NCI-H526 (cell line): ENCODE measurements at places on chromosomes 3 and 15.
A peak's percentile ranks its signal among the peaks of the same experiment; 100 is the strongest.

DNA sequence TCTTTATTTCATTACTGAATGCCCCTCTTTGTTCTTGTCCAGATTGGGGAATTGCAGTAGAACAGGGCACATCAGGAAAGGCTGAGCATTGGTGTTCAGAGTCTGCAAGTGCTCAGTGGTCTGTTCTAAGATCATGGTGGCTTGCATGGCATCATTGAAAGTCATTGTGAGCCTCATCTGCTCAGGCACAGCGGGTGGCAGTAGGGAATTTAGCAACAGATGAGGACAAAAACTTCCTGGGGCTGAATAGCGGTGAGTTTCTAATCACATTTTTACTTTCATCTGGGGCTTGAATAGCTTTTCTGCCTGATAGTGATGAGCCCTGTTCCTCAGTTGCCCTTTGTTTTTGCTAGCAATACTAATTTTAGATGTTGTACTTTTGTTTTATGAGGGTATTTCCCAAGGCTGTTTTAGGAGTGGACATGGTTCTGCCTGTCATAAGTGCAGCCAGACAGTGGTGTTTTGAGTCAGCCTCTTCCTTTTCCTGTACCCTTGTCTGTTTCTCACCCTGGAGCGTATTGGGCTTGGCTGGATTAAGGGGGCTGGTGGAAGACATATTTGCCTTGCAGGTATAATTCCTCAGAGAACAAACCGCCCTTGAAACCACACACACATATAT, 127.2 kb upstream of the IL12A start:
- DNase-seq = no peak

DNA sequence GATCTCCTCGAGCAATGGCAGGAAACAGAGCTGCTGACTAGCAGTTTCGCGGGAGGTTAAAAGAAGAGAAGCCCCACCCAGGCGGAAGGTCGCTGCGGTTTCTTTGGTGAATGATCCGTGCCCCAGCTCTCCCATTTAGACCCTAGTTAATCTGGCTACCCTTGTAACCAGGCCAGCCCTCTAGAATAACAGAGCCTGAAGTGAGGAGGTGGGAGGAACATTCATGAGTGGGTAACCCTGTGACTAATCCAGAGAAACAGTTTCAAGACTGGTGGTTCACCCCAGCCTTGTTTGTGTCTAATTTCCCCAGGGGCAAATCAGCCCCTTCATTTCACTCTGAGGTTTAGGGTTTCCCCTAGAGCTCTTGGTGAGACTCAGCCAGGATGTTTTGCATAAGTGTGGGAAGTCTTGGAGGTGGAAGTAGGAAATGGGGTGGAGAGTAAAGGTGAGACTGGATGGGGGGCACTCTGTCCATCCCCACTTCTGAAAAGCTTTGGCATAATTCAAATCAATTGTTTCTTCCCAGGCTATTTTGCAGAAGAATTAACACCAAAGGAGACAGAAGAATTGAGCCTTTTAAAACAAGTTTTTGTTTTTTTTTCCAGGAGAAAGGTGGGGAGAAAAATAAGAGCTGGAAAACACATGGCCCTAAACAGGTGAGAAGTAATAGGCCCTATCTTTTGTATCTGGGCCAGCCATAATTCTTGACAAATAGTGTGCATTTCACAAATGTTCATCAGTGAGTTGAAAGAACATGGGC, 303.1 kb downstream of the RPLP1 start:
- DNase-seq = peak; percentile 16

DNA sequence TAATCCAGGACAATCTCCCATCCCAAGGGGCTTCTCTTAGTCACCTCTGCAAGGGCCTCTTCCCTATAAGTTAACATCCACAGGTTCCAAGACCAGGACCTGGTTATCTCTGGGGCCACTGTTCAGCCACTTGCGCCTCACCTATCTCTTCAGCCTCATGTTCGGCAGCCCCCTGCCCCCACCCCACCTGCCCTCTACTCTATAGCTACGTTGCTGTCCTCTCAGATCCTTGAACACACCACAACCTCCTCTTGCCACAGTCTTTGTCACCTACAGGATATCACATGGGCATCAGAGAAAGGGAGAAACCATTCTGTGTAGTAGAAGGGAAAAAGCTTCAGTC, 33.9 kb downstream of the SLC41A3 start:
- no peak for DNase-seq

GRCh38 chr15:101517504-101517903, 28.0 kb upstream of the PCSK6 start:
- DNase-seq = no peak

GRCh38 chr3:190387578-190388213, at the start of gene CLDN16:
TSS of gene CLDN16 (plus strand) at chr3:190388163. CDS start at chr3:190388330, 167 bp downstream.
- DNase-seq = peak; percentile 40

DNA sequence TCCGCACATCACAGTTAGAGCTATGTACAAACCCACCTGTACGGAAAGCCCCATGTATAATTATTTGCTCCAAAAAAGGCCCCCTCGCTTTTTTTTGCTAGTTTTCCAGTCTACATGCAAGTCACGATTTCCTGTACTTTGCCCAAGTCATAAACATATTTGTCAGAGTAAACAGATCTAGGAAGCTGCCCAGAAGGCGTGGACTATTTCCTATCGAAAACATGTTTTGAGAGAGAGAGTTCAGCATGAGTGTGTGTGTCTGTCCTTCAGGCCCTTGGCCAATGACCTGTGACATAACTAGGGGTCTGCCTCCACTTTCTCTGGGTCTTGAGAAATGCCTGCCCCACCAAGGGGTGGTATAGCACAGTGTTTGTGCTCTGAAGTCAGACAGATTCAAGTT, 72.7 kb upstream of the HACD2 start:
- no peak for DNase-seq

GRCh38 chr3:90145094-90145860, 1037.9 kb downstream of the EPHA3 start:
- no peak for DNase-seq

DNA sequence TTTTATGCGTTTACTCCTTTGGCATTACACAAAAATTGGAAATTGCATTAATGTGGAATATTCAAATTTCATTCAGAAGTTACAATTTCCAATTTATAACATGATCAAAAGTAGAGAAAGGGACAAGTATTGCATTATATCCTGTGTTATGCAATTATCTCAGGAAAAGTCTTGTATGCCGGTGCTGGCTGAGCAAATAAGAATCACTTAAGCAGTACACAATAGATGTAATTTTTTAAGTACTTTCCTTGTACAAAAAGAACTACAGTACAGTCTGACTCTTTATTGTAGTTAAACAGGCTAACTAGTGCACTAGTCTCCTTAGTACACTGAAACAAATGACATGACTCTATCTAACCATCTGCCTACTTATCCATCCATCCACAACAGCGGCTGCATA, 493.2 kb upstream of the KCNMB2 start:
- no peak for DNase-seq

- DNase-seq = no peak
These were observed 3.9 kb downstream of the GPD1L start for GRCh38 chr3:32110233-32110760.

- DNase-seq = peak; percentile 19
These were observed 28.3 kb downstream of the IDH3A start for GRCh38 chr15:78177447-78177873.

- no peak for DNase-seq
These were observed 32.2 kb downstream of the GRIP2 start for GRCh38 chr3:14507757-14508504.

DNA sequence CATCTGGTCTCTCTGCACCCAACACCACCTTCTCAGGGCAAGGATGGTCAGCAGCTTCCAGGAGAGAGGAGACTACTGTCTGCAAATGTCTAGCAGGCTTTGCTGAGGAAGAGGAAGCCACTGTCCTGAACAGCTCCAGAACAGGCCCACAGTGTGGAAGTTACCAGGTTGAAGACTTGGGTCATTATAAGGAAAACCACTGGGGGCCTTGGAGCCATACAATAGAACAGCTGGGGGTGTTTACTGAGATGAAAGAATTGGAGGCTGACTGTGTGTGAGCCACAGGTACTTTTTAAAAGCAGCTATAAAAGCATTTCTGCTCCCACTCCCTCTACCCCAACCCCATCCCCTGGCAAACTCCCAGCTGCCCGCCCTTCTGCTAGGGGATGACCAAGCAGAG, 24.2 kb downstream of the SRGAP3 start:
- DNase-seq = no peak

DNA sequence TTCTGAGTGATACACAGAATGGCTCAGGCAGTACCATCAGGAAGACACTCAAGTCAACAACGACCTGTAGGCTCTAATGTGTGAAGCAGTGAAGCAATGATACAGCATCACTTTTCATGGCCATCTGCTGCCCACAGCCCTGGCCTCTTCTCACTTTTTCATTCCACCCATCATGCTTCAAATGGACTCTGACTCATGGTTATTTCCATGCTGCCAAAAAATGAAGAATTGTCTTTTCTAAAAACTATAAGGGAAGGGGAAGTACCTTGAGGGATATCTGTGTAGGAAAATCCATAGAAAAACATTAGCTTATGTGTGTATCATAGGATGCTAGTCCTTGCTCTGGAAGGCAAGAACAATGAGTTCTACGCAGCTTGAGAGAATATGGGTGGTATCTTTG, 11.5 kb downstream of the HGD start:
- no peak for DNase-seq

GRCh38 chr15:84775867-84776449, 27.6 kb downstream of the ZNF592 start:
- no peak for DNase-seq

DNA sequence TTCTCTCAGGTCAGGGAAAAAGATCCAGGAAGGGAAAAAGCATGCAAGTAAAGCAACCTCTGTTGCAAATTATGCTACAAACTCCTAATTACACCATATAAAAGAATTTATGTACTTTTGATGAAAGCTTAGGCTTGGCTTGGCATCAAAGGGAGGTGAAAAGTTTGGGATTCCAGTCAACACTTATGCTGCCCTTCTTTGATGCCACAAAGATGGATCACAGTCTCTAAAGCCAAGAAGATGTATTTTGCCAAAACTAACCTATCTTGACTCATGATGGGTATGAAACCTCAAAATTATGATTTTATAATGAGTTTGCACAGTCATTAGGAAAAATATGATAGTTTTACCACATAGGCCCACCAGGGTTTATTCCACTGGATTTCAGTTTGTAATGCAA, 101.0 kb upstream of the CCDC80 start:
- no peak for DNase-seq

- DNase-seq = no peak
These were observed 86.3 kb upstream of the CDV3 start for GRCh38 chr3:133487204-133487603.

DNA sequence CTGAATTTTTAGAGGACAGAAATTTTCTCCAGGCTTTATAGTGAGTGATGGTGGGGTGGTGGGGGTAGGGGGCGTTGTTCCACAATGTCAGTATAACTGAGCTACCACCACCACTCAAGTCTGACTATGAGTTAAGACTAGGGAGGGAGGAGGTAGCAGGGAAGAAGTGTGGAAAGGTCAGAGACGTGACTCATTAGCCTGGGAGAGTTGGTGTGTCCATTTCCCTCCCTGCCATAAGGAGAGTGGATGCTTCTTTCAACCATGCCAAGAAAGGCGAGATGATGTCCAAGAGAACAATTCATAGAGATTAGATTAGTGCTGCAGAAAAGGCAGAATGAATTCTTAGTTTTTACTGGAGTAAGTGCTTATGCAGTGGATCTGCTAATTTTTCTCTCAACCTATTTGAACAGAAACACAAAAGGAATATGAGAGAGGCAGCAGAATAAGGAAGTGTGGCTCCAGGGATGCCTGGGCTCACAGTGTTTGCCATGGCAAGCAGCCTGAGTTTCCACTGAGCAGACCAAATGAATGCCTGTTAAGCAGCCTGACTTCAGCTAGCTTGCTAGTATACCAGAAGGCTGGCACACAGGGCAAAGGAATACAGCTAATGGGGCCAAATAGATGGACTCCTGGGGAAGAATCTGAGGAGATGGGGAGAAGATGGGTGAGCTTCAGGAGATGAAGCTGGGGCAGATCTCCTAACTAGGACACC, 708.9 kb downstream of the NTRK3 start:
- DNase-seq = no peak

GRCh38 chr3:78762121-78762520, 1005.7 kb downstream of the ROBO1 start:
- no peak for DNase-seq

- DNase-seq = no peak
These were observed 48.1 kb upstream of the FRMD4B start for GRCh38 chr3:69433969-69434325.

DNA sequence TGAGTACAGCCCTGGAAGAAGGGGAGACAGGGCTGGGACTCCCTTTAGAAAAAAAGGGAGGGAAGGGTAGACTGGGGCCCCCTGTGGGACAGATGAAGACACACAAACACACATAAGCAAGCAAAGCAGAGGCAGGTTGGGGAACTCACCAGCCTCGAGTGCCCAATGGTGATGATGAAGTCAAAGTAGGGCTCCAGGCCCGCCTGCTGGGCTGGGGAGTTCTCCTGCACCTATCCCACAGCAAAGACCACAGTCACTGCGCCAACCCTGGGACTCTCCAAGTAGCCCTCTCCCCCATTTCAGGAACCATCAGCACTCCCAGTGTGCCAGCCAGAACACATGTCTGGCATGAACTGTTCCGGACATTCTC, 4.1 kb downstream of the GORASP1 start:
- no peak for DNase-seq

- no peak for DNase-seq
These were observed 30.8 kb downstream of the CORO2B start for GRCh38 chr15:68609629-68610028.

DNA sequence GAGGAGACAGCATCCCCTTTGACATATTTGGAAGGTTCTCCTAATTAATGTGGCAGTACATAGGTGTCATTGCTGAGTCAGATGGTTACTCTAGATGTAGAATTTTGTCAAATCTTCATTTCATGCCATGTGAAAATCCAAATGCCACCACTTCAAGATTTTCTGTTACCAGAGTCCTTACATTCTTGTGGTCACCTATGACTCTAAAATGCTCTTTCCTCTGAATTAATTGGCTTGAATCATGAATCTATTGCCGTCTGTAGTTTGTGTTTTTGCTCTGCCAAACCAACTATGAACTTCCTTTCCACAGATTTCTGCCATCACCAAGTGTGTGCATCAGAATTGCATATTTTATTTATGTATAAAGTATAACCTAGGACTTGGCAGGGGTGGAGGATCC, 269.4 kb upstream of the ZPLD1 start:
- DNase-seq = no peak

DNA sequence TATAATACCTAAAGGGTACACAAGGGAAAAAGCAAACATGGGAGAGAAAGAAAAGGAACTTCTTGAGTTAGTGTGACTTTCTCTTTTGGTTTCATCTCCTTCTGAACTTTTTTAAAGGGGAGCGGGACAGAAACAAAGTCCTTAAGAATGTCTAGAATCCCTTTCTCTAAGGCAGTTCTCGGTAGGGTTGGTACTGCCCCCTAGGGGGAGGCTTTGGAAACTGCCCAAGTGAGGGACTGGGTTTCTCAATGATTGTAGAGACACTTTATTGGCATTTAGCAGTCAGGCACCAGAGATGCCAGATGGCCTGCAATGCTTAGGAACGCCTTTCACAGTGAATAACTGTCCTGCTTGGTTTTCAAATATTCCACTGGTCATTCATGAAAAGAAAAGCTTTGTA, 172.7 kb downstream of the WDR72 start:
- DNase-seq = peak; percentile 13

DNA sequence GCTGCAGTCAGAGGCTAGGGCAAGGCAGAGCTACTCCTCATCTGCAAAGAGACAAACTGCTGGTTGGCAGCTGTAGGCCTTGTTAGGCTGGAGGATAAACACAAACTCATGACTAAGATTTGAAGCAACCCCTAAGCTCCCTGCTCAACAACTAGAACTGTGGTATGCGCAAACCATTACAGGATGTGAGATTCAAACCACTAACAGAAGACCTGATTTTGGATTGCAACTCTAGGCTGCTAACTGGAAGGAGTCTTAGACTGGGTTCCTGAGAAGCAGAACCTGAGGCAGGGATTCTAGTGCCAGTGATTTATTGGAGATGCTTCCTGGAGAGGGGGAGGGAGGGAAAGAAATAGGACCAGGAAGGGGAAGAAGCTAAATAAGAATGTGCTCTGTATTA, 22.5 kb downstream of the CCR4 start:
- no peak for DNase-seq
